ENCODE measurements at places on chromosomes 5 and 9. TPM values are rescaled to one million over a fixed set of nuclear protein-coding genes. Genes with fewer than 3 reads are reported as not detected.
A peak's percentile ranks its signal among the peaks of the same experiment; 100 is the strongest.

DNA sequence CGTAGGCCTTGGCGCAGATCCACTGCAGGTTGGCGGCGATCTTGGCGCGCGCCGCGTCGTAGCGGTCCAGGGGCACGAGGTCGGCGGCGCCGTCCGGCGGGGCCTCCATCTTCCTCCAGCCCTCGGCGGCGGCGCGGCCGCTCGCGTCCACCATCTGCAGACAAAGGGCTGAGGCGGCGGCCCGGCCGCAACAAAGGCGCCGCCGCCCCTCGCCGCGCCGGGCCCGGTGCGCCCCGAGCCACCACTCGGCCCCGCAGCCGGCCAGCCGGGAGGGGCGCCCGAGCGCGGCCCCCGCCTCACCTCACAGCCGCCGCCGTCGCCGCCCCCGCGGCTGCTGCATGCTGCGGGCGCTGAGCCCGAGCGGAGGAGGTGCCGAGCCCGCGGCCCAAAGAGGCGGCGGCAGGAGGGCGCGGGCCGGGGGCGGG lies 328 bp downstream of the CAMSAP1 start:
- H3K36me3 ChIP-seq, result no peaks in the 10 kb centered on the region
- peaks cover 18% of the 10 kb centered on the region for H3K4me1 ChIP-seq
- peak overlapping the region; percentile 66 for H3K27ac ChIP-seq
- H3K27me3 ChIP-seq, result no peaks in the 10 kb centered on the region
- peak; percentile 27 for DNase-seq
- peak overlapping the region; percentile 35 for H3K4me3 ChIP-seq

- H3K27ac ChIP-seq, result no peak overlapping the region
- H3K36me3 ChIP-seq, result no peaks in the 10 kb centered on the region
- H3K27me3 ChIP-seq, result no peaks in the 10 kb centered on the region
- H3K4me1 ChIP-seq, result no peaks in the 10 kb centered on the region
- no peak for DNase-seq
Observed at GRCh38 chr9:91515074-91515687, 91.5 kb upstream of the NFIL3 start.

CTXN3 gene
- not detected for total RNA-seq

ARHGEF37 gene
- total RNA-seq, result 27.5 TPM

EFNA5 gene
- 9.4 TPM for total RNA-seq

Measured in transverse colon (tissue), 4 donors.